ENCODE measurements at places on chromosomes 7 and 10.

- no peak for DNase-seq
These were observed 279.7 kb upstream of the KLF14 start for GRCh38 chr7:131013716-131014115.

- peak; percentile 66 for DNase-seq
These were observed 673.7 kb downstream of the SUGCT start for GRCh38 chr7:40808378-40808942.

GRCh38 chr7:44654255-44654796 is 47.9 kb downstream of the OGDH start:
- DNase-seq: no peak

DNA sequence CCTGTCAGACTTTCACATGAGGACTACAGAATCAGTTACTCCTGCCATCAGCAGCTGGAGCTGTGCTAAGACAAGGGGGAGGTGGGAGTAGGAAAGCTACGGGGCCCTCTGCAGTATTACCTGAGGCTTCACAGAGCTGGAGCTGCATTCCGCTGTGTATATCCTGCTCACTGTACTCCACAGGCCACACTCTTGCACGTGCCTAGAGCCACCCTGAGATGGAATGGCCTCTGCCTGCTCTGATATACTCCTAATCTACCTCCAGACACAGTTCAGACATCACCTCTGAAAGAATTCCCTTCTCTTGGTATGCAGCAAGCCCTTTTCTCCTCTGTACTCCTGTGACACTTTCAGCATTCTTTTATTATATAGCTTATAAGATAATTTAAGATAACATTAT is 34.8 kb downstream of the TRDMT1 start:
- no peak for DNase-seq

DNA sequence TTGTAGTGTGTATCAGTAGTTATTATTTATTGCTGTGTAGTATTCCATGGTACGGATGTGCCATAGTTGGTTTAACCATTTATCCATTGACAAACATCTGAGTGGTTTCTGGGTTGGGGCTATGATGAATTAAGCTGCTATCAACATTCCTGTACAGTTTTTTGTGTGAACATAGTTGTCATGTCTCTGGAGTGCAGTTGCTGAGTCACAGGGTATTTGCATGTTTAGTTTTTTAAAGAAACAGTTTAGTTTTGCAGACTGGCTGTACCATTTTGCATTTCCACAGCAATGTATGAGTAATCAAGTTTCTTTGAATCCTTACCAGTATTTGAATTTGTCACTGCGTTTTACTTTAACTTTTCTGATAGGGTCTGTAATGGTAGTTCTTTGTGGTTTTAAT is 516.7 kb upstream of the CELF2 start:
- DNase-seq: no peak

GRCh38 chr7:148395352-148395811 is 195.2 kb upstream of the C7orf33 start:
- DNase-seq: no peak

- DNase-seq: no peak
These were observed 20.2 kb downstream of the HPS6 start for GRCh38 chr10:102085336-102085735.

- DNase-seq: no peak
These were observed 316.8 kb upstream of the MTPN start for GRCh38 chr7:136293841-136294391.

DNA sequence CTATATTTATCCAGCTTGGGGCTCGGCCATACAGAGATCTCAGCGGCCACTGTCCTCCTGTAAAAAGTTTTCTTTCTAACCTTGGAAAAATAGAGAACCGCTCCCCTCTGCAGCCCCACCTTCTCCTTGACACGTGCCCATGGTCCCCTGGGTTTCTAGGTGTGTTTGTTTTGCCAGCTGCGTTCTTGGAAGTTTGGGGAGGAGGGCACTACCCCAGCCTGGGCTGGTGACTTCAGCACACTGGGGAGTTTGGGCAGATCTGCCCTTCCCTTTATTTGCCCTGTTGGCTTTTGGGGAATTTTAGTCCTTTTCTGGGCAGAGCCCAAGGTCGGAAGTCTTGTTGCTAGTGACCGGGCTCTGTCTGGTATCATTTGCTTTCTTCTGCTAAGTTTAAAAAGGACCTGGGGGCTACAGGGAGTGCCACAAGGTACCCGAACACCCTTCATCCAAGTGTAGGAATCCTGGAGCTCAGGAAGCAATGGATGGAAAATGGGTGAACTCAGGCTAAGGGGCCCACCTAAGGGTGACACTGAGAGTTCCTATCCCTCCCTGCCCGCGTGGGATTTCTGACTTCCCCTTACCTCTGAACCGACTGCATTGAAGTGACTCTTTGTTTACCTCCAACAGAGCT is 1.7 kb downstream of the ADAMTS14 start:
- no peak for DNase-seq

DNA sequence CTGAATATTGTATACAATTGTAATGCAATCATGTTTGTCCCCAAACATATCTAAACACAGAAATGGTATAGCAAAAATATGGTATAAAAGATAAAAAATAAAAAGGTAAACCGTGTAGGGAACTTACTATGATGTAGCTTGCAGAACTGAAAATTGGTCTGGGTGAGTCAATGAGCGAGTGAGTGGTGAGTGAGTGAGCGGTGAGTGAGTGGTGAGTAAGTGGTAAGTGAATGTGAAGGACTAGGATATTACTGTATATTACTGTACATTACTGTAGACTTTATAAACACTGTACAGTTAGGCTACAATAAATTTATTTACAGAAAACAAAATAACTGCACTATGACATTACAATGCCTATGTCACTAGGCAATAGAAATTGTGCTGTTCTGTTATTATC is 1163.2 kb upstream of the SORCS1 start:
- DNase-seq: no peak

GRCh38 chr7:30193336-30193943 is 58.7 kb downstream of the MTURN start:
- no peak for DNase-seq

DNA sequence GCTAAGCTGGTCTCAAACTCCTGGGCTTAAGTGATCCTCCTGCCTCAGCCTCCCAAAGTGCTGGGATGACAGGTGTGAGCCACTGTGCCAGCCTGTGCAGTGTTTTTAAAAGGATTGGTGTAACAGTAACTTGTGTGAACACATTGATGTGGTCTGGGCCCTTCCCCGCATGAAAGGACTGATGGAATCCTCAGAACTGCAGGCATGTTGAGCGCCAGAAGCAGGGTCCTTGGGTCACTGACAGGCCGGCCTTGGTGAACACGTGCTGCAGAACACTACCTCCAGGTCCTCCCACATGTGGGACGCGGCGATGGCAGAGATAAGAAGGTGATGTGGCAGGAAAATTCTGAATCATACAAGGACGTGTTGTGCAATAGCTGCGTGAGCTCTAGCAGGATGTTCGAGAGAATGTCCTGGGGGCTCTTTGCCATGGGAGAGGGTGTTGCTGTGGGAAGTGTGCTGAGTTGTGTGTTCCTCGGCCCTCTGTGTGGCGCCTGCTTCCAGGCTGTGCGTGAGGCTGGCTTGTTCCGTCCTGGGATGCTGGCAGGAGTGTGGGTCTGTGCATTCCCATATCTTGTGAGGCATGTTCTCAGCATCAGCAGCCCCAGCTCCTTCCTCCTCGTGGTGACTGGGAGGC is 68.2 kb downstream of the DNAJB6 start:
- DNase-seq: no peak

DNA sequence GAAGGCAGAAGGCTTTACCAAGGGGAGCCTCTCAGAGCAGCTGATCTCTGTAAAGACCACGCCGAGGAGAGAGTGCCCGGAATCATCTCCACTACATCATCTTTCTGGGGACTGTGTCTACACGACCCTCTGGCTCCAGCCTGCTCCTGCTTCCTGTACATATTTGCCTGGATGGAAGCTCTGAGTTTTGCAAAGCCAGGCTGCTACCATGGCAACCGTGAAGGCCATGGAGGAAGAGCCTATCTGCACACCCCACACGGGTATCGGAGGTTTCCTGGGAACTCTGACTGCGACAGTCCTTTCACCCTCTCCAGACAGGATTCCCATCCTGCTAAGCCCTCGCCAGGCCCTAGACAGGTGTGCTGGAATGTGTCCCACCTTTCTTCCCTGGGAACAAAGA is 83.4 kb upstream of the TNRC18 start:
- no peak for DNase-seq

DNA sequence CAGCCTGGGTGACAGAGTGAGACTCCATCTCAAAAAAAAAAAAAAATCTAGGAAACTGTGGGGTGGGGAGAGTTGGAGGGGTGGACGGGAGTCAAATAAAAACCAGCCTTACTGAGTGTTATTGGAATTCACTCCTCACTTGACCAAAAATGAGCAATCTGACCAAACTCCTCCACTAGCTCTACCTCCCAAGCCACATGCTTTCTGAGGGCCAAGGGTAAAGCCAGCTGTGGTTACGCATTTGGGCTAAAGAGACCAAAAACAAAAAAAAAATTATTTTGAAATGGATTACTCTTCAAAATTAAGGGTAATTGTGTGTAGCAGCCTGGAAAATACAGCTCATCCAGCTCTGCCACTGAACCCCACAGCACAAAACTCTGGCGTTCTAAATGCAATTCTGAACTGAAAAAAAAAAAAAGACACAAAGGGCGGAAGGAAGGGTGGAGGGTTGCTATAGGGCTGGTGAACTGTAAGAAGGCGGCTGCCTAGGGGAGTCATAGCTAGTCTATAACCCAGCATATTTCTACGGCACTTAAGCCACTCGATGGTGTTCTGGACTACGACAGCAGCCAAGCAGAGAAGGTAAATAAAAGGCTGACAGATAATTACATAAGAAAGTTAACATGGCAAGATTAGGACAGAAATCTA is 7.8 kb downstream of the ELMO1 start:
- no peak for DNase-seq

- DNase-seq: no peak
These were observed 64.3 kb downstream of the ARID5B start for GRCh38 chr10:61965703-61966395.

GRCh38 chr7:754531-755412 is 27.7 kb upstream of the PRKAR1B start:
- no peak for DNase-seq

GRCh38 chr10:18044976-18045720 is 93.4 kb downstream of the SLC39A12 start:
- no peak for DNase-seq

DNA sequence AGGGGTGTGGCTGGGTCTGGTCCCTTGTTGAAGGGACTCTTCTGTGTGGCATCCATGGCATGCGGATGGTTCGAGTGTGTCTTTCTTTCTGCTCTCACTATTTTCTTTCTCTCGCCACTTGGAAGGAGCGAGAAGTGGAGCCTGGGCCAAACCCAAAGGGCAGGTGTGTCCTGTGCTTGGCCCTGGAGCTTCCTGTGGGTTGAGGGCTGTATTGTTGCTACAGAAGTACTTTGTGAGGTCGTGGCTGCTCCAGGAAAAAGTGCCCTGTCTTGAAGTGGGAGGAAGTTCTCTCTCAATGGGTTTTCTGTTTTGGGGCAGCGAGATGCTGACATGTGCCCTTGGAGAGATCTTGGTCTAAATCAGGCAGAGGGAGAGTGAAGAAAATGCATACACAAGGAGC is 72.0 kb downstream of the DOCK1 start:
- DNase-seq: no peak

DNA sequence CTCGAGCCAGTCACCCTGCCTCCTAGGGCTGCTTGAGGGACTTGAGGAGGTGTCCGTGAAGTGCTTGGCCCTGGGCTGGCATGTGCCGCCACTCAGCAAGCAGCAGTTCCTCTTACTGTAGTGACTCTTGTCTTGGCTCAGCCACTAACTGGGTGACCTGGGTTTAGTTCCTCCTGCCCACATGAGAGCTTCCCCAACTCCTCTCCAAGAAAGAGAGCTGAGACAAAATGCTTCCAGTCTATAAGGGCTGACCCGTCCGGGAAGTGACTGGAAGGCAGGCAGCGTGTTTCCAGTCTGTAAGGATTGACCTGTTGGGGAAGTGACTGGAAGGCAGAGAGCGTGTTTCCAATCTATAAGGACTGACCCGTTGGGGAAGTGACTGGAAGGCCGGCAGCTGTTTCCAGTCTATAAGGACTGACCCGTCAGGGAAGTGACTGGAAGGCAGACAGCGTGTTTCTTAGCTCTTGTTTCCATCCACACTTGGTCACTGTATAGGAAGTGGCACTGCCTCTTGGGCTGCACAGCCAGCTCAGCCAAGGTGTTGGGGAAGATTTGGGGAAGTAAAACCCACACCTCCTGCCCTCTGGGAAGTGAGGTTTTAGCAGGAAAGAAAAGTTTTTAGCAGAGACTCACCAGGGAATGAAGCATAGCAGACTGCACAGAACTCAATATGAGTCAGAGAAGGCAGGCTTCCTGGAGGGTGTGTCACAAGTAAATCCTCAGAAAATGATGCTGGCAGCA is 53.3 kb upstream of the PPIF start:
- no peak for DNase-seq

- DNase-seq: no peak
These were observed 2.0 kb upstream of the ASB13 start for GRCh38 chr10:5668429-5668828.

- no peak for DNase-seq
These were observed 96.2 kb downstream of the EXOC4 start for GRCh38 chr7:133349101-133349500.

GRCh38 chr10:77911535-77912123 is 14.9 kb downstream of the DLG5 start:
- DNase-seq: no peak

DNA sequence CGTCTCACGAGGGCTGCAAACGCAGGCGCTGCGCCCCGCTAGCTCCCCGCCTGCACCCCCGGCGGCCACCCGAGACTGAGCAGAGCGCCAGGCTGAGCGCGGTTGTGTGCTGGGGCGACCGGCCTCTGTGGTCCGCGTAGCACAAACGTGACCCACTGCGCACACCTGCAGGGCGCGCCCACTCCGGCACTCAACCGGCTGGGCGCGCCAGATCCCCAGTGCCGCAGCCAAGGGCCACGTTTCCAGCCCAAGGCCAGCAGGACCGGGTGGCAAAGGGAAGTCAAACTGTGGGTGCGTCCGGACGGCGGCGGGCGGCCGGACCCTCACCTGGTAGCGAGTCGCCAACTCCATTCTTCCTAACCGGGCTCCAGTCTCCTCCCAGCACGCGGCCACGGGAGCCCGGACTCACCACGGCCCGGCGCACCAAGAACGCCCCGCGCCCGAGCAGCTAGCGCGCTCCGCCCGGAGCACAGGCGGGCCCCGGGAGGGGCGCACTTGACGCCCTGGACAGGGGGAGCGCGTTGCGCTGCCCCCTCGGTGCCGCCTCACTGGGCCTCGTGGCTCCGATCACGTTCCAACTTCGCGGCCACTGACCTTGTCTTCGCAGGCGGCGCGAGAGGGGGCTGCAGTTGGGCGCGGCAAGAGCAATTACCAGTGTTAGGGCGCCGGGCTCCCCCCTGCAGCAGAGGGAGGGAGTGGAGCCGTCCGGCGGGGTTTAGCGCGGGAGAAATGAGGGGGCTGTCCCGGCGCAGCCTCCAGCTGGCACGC is at the start of gene CDCA7L:
Gene CDCA7L, minus strand, starts transcription at position 446 of the 768 bp plus-strand sequence. Its CDS starts 95 bp downstream, at position 351.
- DNase-seq: peak; percentile 64

DNA sequence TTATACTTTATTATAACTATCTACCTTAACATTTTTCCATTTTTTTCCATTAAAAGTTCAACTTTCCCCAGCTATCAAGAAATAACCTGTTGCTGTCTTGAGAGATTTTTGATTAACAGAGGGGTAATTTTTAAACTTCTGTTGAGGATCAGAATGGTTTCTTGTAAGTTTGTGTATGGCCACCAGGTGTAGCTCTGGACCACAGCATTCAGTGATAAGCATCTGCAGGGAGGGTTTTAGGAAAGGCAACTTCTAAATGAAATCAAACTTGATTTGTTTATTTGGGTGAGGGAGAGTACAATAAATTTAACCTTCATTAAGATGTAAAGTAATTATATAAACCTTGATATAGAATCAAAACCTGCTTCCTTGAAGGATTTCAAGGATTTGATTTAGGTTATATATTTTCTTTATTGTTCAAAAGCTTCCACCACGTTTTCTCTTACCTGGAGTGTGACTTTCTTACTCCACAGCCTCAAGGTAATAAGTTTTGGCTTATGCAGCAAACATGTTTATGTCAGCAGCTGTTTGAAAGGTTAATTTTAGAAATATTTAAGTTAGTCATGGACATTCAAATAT is 153.3 kb downstream of the STK31 start:
- no peak for DNase-seq

Data from GOT3 (cell line).